ENCODE measurements at places on chromosomes 12 and 14.

DNA sequence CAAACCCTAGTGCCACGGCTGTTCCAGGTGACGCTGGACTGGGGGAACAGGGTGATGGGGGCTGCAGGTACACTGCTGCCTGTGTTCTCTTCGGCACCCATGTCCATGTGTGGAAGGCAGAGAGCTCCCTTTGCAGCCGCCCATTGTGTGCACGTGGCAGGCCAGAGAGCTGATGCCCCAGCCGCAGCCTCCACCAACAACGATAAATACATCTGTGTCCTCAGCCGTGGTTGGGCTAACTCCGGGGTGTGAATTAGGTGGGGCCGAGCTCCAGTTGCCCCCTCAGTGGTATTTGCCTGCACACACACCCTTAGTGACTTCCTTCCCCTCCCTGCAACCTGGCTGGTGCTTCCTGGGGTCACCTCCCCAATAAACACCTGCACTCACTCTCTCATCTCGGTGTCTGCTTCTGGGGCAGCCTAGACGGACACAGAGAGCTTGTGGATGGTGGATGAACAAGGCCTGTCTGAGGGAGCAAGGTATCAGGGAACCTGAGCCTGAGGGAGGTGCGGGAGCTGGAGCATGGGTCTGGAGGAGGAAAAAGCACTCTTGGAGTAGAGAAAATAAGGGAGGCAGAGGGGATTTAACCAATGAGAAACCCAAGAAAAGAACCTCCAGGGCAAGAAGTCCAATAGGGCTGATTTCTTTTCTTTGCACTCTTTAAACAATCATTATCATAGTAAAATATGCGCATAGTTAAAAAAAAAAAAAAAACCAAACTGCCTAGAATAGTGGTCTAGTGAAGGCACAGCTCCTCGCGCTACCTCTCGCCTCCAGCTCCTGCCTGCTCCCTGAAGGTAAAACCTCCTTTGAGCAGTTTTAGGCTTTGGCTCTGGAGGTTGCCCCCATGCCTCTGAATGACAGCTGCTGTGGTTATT is 112.6 kb downstream of the ZNF664 start:
- no peak for DNase-seq

DNA sequence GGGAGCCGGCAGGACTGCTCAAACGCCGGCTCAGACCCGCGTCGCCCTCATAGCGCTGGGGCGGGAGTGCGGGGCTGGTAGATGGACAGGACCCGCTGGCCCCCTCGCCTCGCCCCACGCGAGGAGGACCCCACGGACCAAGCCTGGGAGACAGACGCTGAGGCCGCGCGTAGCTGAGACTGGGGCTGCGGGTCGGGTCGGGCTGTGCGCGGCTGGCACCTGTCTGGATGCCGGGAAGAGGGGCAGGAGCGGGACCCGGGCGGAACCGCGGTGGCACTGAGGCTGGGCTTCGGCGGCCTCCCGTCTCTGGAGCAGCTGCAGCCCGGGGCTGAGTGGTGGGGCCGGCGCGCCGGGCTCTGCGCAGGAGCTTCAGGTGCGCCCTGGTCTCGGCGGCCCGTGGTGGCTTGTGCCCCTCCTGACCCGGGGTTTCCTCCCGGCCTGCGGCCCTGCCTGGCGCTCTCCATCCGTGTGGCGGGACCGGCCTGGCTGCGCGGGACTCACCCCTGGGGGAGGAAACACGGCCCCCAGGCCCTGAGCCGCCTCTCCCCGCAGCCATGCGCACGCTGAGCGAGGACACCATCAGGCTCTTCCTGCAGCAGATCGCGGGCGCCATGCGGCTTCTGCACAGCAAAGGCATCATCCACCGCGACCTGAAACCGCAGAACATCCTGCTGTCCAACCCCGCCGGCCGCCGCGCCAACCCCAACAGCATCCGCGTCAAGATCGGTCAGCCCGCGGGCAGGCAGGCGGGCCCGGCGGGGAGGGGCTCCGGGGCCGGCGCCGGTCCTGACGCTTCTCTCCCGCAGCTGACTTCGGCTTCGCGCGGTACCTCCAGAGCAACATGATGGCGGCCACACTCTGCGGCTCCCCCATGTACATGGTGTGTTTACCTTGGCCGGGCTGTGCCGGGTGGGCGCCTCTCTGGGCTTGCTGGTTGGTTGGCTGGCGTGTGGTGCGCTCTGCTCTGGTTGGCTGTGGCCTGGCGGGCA is 14.0 kb downstream of the ULK1 start:
- DNase-seq = no peak

DNA sequence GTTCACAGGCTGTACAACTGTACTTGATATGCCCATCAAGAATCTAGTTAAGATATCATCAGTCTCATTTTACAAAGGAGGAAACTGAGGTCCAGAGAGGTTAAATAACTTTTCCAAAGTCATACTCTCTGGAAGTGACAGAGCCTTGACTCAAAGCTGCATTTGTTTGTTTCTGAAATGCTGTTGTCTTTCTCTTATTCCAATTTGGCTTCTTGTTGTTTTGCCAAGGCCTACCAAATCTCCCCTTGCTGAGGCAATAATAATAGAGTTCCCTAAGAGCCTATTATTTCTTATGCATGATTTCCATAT is 79.8 kb upstream of the C12orf71 start:
- no peak for DNase-seq

GRCh38 chr12:25957793-25958427 is 572 bp upstream of the RASSF8 start:
- DNase-seq = no peak

DNA sequence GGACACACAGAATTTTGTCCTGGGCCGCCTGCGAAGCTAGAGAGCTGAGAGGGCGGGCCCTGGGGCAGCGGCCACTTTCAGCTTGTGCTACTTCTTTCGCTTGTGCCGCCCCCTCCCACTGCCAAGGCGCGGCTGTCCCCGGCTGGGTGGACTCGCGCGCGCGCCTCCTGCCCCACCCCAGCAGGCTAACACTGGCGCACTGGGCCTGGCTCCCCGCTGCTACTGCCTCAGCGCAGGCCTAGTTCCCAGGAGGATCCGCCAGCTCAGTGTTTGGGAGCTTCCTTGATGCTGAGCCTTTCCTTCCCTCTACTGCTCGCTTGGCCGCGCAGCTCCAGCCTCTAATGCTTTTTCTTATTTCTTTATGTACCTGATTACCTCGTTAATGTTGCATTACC is 27.4 kb upstream of the METAP2 start:
- DNase-seq = no peak

GRCh38 chr12:92803903-92804302 is 101.1 kb downstream of the PLEKHG7 start:
- DNase-seq = no peak

GRCh38 chr12:117140397-117141096 is 41.3 kb upstream of the TESC start:
- no peak for DNase-seq

- peak; percentile 35 for DNase-seq
Measured at GRCh38 chr12:116594325-116595038, 35.3 kb downstream of the MAP1LC3B2 start.
